HT-29 (cell line): ENCODE measurements at places on chromosomes 7 and 10. TPM values are rescaled to one million over a fixed set of nuclear protein-coding genes. Genes with fewer than 3 reads are reported as not detected.

The GOLGA7B gene
- total RNA-seq = 1.1 and 1.7 TPM in 2 replicates

The NRG3 gene
- total RNA-seq = not detected in 2 replicates

The SH3PXD2A gene
- 2.7 and 3.0 TPM in 2 replicates for total RNA-seq

The ITIH2 gene
- total RNA-seq = not detected in 2 replicates

The PPP2R2D gene
- total RNA-seq = 30.3 and 37.5 TPM in 2 replicates

- no peak for DNase-seq
These were observed 38.1 kb upstream of the DDC start for GRCh38 chr7:50603287-50603686.

- DNase-seq = no peak
These were observed 441.4 kb upstream of the ZMIZ1 start for GRCh38 chr10:78627254-78627795.

GRCh38 chr7:32216759-32217158, 146.6 kb upstream of the PDE1C start:
- no peak for DNase-seq

- DNase-seq = no peak
These were observed 181.9 kb upstream of the TCF7L2 start for GRCh38 chr10:112768121-112768520.

DNA sequence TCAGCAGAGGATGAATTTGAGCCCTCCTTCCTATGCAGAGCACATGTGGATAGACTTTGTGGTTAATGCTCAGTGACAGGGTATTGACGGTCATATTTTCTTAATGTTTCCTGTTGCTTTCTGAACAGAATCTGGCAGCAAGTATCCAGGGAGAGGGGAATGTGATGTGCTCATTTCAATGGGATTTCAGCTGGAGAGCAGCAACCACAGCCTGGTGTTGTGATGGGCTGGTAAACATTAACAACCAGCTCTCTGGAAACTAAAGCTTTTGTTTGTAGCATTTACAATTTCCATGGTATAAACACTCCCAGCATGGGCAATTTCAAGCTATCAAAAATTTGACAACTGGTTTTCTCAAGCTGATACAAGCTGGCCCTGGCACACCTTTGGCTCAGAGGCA, 215.9 kb downstream of the SH2D4B start:
- no peak for DNase-seq

DNA sequence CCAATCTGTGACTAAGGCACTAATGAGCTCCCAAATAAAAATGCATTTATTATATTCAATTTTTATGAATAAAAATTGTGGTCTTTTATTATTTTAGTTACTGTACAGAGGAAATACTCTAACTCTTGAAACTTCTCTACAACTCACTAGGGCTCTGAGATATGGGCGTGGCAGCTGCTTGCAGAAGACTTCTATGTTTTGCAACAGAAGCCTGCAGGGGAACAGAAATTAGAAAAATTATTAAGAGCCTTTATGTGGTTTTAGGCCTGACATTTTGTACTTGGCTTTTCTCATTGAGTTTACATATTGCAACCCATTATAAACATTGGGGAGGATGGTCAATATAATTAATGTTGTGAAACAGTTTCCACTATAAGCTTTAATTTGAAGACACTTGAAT, 581.4 kb downstream of the TNS3 start:
- no peak for DNase-seq

- DNase-seq = no peak
These were observed 166.4 kb upstream of the COBL start for GRCh38 chr7:51482976-51483375.

DNA sequence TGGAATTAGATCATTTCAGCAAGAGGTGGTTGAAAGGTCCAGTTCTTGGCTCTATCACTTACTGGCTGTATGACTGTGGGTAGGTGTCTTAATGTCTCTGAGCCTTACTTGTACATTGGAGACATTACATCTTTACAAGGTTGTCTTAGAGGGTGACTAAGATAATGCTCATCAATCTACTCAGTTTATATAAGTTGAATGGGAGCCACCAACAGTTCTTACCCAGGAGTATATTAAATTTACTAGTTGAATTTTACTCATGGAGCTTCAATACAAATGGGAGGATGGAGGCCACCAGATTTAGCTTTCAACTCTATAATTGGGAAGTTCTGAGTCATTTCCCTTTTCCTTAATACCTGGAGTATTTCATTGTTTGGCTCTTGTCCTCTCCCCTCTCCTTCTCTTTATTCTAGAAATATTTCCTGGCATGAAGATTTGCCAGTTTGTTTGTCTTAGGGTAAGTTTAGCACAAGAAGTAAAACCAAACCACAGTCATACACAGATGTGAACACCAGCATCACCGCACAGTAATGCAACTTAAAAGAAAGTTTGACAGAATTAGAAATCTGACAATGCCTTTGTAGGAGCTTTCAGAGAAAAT, 222.8 kb downstream of the LRMDA start:
- no peak for DNase-seq

DNA sequence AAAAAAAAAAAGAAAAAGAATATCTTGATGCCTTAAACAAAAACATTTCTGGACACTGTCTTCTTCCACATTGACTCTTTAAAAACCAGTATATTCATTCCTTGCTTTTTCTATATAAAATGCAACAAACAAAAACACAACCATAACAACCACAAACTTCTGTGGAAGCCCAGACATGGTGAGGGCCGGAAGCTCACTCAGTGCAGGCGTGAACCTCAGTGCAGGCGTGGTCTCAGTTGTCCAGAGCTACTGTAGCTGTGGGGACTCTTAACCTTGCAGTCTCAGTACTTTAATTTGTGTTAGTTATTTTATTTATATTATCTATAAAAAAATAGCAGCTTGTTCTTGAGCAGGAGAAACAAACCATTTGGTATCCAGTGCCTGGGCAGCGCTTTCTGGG, 131.8 kb downstream of the DOCK1 start:
- no peak for DNase-seq

GRCh38 chr10:129560361-129560760, 93.3 kb downstream of the MGMT start:
- DNase-seq = no peak

- no peak for DNase-seq
These were observed 51.1 kb upstream of the NANOS1 start for GRCh38 chr10:118978316-118978997.

DNA sequence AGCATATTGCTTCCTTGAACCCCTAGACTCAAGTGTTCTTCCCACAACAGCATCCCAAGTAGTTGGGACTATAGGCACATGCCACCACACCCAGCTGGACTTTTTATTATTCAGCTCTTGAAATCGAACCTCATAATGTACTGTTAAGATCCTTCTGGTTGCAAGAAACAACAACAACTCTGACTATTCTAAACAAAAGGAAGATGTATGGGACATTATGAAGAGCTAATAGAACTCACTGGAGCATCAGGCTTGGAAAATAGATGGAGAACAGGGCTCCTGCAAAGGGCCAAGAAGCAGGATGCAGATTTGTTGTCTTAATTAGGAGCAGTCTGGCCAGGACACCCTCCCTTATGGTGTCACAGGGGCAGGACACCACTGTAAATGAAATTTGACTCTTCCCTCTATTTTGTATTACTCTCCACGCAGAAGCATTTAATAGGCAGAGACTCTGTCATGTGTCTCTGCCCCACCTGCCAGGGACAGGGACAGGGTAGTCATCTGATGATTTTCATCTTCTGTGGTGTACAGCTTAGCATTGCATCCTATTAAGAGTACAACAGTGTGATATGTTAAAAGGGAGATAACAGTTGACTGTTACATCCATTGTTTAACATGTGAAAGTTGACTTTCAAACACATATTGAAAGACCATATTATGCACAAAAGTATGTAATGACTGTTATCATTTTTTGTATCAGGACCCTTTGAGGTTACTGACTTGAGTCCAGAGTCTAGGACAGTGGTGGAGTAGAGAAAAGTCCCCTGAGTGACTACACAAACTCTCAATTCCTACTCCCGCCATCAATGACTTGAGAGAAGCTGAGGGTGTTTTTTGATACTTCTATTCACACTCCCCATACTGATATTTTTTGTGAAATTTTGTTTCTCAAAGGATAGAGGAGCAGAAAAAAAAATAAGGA, 157.3 kb downstream of the LRRC4 start:
- no peak for DNase-seq

DNA sequence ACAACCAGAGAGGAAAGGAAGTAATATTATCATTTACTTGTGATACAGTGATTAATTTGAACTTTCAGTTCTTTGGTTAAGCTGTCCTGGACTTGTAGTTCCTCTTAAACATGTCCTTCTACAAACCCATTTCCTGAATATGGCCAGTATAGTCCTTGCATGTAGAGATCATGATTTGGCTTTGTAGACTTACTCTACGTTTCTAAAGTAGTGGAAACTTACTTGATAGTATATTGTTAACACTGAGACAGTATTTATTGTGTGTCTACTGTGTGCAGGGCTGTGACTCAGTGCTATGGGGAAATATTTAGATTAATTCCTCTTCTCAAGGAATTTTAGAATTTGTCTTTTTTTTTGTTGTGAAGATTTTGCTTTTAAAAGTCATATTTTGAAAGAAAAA, 109.5 kb downstream of the NRF1 start:
- DNase-seq = no peak

- no peak for DNase-seq
These were observed 588.6 kb upstream of the FOXK1 start for GRCh38 chr7:4093483-4093882.

DNA sequence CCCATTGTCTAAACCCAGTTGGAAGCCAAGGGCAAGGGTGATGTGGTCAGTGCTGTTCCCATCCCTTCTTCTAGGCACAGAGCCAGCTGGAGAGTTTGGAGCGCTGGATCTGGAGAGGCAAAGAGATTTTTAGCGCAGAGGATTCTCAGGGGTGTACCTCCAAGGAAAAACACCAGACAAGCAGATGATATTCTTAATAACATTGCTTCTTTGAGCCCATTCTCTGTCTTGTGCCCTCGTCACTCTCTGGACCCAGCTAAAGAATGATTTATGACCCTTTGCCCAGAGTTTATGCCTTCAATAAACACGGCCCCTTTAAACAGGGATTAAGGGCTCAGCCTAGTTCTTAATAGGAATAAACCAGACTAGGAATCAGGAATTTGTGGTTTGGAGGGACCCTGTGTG, 4.7 kb upstream of the HIP1 start:
- DNase-seq = no peak

GRCh38 chr10:48613016-48613415, 8.1 kb upstream of the ARHGAP22 start:
- no peak for DNase-seq
